CD4-positive, alpha-beta T cell treated with Interleukin-15 for 4 hours (primary cell): ENCODE measurements at places on chromosomes 4 and X.

- no peak for DNase-seq
Measured at GRCh38 chr4:8422327-8422726, 18.2 kb downstream of the ACOX3 start.

GRCh38 chr4:20574986-20575385, 125.3 kb upstream of the PACRGL start:
- no peak for DNase-seq

GRCh38 chr4:61933527-61933926, 733.4 kb downstream of the ADGRL3 start:
- DNase-seq, result no peak

GRCh38 chrX:74369666-74370065, 51.6 kb upstream of the SLC16A2 start:
- DNase-seq, result no peak

- no peak for DNase-seq
Measured at GRCh38 chrX:37712458-37712857, 26.9 kb downstream of the XK start.
